ENCODE measurements at places on chromosomes 2 and 18.

- H3K36me3 ChIP-seq = no peaks in the 10 kb centered on the region
- H3K27ac ChIP-seq = no peak overlapping the region
- DNase-seq = no peak
- no peaks in the 10 kb centered on the region for H3K27me3 ChIP-seq
- no peaks in the 10 kb centered on the region for H3K4me1 ChIP-seq
These were observed 36.3 kb downstream of the IRS1 start for GRCh38 chr2:226763320-226763719.

- DNase-seq = no peak
- no peaks in the 10 kb centered on the region for H3K36me3 ChIP-seq
- H3K4me3 ChIP-seq = no peak overlapping the region
- no peak overlapping the region for H3K27ac ChIP-seq
These were observed 22.8 kb downstream of the GULP1 start for GRCh38 chr2:188314314-188315054.

DNA sequence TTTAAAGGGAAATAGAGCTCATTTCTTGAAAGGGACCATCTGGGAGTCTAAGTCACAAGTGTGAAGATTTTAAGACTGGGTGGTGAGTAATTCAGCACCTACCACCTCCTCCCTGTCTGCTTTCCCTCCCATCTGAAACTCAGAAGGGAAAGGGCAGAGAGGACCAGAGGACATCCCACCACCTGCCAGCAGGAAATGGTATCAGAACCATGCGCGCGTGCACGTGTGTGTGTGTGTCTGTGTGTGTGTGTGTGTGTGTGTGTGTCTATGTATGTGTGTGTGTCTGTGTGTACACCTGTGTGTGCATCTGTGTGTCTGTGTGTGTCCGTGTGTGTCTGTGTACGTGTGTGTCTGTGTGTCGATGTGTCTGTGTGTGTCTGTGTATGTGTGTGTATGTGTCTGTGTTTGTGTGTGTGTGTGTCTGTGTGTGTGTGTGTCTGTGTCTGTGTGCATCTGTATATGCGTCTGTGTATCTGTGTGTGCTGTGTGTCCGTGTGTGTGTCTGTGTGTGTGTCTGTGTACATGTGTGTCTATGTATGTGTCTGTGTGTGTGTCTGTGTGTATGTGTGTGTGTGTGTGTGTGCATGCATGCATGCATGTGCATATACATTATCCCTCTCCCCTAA is 76.8 kb downstream of the ZFP36L2 start:
- H3K27ac ChIP-seq = no peak overlapping the region
- H3K36me3 ChIP-seq = no peaks in the 10 kb centered on the region
- H3K4me3 ChIP-seq = no peak overlapping the region
- H3K27me3 ChIP-seq = no peaks in the 10 kb centered on the region

DNA sequence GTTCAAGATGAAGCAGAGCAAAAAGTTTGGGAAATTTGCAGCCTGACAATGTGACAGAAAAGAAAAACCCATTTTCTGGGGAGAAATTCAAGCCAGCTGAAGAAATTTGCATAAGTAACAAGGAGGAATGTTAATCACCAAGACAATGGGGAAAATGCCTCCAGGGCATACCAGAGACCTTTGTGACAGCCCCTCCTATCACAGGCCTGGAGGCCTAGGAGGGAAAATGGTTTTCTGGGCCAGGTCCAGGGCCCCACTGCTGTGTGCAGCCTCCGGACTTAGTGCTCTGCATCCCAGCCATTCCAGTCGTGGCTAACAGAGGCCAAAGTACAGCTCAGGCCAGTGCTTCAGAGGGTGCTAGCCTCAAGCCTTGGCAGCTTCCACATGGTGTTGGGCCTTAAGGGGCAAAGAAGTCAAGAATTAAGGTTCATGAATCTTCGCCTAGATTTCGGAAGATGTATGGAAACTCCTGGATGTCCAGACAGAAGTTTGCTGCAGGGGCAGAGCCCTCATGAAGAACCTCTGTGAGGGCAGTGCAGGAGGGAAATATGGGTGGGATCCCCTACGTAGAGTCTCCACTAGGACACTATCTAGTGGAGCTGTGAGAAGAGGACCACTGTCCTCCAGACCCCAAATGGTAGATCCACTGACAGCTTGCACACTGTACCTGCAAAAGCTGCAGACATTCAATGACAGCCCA is 314.1 kb upstream of the TRIB2 start:
- no peak overlapping the region for H3K4me3 ChIP-seq
- no peaks in the 10 kb centered on the region for H3K36me3 ChIP-seq
- H3K4me1 ChIP-seq = peaks cover 8% of the 10 kb centered on the region
- no peaks in the 10 kb centered on the region for H3K27me3 ChIP-seq

- peaks cover under 1% of the 10 kb centered on the region for H3K27me3 ChIP-seq
- no peak overlapping the region for H3K27ac ChIP-seq
- no peak for DNase-seq
These were observed 8.0 kb downstream of the ZNF516 start for GRCh38 chr18:76487070-76487469.

- peaks cover 3% of the 10 kb centered on the region for H3K4me1 ChIP-seq
- no peaks in the 10 kb centered on the region for H3K27me3 ChIP-seq
- H3K4me3 ChIP-seq = no peak overlapping the region
- no peak for DNase-seq
- H3K36me3 ChIP-seq = no peaks in the 10 kb centered on the region
- no peak overlapping the region for H3K27ac ChIP-seq
These were observed 190.1 kb upstream of the GLI2 start for GRCh38 chr2:120545521-120546047.

Data from H1 (cell line).